Pons (tissue), 1 donor: ENCODE measurements at places on chromosomes 3 and 15.
A peak's percentile ranks its signal among the peaks of the same experiment; 100 is the strongest.

GRCh38 chr15:78259232-78259631, 5.1 kb upstream of the DNAJA4 start:
- no peak for DNase-seq

DNA sequence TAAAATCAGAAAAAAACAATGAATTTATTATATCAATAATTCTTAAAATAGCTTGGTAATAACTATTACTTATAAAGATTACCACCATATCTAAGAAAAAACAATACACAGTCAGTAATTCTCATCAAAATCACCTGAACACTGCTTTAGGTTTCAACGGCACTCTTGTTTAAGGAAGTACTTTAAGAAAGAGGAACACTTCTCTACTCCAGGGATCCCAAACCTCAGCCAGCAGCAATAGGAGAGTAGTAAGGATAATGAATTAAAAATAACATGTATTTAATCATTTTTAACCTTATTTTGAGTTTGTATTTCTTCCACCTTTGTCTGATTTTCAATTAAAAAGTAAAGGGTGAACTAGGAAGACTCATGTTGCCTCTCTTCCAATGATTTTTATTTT, 494.0 kb upstream of the NR2F2 start:
- no peak for DNase-seq

- DNase-seq: no peak
Observed at GRCh38 chr3:24437326-24437725, 57.3 kb downstream of the THRB start.

GRCh38 chr3:172065527-172065926, 26.1 kb downstream of the FNDC3B start:
- DNase-seq: no peak

GRCh38 chr3:45885979-45886705, at the start of gene CCR9:
CCR9 (plus strand) TSS chr3:45886543; CDS start chr3:45894934, 8,391 bp downstream.
- no peak for DNase-seq

- DNase-seq: no peak
Observed at GRCh38 chr3:171297207-171297606, 163.0 kb downstream of the TNIK start.

- DNase-seq: peak; percentile 77
Observed at GRCh38 chr3:171646357-171647133, 163.7 kb downstream of the PLD1 start.

- no peak for DNase-seq
Observed at GRCh38 chr3:188978421-188979171, 193.2 kb upstream of the TPRG1 start.

GRCh38 chr3:89314454-89315098, 207.2 kb downstream of the EPHA3 start:
- DNase-seq: peak; percentile 77
